ENCODE measurements at places on chromosomes 1 and 21.

- no peak for DNase-seq
Observed at GRCh38 chr21:42799516-42799915, 79.8 kb downstream of the WDR4 start.

- DNase-seq, result no peak
Observed at GRCh38 chr1:198667807-198668206, 29.0 kb downstream of the PTPRC start.

GRCh38 chr1:115299266-115299665 is 38.8 kb downstream of the NGF start:
- no peak for DNase-seq

DNA sequence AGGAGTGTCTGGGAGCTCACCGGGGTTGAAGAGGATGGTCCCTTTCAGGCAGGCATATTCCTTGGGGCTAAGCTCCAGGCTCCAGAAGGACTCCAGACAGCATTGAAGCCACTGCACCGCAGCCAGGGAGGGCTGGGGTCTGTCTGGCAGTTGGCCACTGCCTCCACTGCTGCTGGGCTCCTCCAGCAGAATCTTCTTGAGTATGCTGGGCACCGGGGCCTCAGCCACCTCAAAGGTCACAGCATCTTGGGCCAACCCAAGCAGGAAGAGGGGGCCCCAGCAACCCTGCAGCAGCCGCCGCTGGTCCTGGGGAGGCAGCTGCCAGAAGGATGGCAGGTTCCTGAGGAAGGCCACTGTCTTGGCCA is 404 bp downstream of the NR0B2 start:
- no peak for DNase-seq

DNA sequence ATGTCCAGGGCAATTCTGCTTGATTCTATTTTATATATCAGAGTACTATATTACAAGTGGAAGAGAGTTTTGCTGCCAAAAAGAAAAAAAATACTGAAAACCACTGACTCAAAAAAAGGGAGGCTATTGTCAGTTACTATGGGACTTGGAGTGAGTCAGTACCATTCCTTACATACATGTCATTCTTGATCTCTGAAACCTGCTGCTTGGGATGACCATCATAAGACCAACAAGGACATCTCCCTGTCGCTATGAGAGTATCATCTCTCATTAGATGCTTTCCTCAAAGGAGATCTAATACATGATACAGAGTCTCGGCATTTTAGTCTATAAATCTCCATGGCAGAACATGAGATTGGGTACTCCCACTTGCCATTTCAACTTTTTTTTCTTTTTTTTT is 11.8 kb upstream of the INPP5B start:
- DNase-seq, result no peak

- no peak for DNase-seq
Observed at GRCh38 chr21:44681861-44682579, at the start of gene KRTAP12-1. Gene KRTAP12-1, minus strand, starts transcription at chr21:44682163. Its CDS starts 40 bp downstream, at chr21:44682123.

DNA sequence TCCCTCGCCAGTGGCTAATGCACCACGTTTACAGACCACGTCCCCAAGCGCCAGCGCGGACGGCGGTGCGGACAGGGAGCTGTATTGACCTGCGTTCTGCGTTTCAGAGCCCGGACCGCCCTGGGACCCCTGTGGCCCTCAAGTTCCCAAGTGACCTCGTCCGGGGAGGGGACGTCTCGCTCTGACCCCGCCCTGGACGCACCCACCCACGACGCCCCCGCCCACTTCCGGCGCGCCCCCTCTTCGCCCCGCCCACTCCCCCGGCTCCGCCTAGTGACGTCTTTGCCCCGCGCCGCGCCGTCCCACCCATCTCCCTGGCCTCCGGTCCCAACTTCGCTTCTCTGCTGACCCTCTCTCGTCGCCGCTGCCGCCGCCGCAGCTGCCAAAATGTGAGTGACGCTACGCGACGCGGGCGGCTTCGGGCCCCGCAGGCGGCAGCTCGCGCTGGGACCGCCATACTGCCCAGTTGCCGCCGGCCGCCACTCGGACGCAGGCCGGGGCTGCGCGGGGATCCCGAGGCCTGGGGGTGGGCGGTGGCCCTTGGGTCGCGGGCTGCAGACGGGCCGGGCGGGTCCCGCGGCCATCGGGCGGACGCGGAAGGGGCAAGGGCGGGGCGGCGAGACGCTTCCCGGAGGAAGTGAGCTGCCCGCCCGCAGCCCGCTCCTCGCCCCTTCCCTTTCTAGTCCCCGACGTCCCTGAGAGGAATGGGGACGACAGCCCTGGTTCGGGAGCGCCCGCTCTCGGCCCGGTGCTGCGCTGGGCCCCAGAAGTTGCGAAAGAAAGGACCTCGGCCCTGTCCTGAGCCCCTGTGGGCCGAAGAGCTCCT is at the start of gene VAMP3:
TSS of gene VAMP3 (plus strand) at position 300 of the 826 bp plus-strand sequence. CDS start at position 388, 88 bp downstream.
- DNase-seq, result peak; percentile 95

DNA sequence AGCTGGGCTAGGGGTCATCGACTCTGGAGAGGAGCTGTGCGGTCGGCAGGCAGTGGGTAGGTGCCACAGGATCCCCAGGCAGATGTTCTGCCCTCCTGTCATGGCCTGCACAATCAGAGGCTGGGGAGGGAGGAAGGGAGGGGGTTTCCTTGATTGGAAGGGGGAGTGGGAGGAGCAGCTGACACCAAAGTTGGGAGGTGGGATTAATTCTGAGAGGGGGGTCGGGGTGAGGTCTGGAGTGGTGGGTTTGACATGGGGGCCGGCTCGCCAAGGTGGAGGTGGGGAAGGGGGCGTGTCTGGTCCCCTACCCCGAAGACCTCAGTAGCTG is 651 bp upstream of the HPCA start:
- no peak for DNase-seq

GRCh38 chr21:15560383-15561056 is 169.3 kb upstream of the USP25 start:
- DNase-seq, result no peak

DNA sequence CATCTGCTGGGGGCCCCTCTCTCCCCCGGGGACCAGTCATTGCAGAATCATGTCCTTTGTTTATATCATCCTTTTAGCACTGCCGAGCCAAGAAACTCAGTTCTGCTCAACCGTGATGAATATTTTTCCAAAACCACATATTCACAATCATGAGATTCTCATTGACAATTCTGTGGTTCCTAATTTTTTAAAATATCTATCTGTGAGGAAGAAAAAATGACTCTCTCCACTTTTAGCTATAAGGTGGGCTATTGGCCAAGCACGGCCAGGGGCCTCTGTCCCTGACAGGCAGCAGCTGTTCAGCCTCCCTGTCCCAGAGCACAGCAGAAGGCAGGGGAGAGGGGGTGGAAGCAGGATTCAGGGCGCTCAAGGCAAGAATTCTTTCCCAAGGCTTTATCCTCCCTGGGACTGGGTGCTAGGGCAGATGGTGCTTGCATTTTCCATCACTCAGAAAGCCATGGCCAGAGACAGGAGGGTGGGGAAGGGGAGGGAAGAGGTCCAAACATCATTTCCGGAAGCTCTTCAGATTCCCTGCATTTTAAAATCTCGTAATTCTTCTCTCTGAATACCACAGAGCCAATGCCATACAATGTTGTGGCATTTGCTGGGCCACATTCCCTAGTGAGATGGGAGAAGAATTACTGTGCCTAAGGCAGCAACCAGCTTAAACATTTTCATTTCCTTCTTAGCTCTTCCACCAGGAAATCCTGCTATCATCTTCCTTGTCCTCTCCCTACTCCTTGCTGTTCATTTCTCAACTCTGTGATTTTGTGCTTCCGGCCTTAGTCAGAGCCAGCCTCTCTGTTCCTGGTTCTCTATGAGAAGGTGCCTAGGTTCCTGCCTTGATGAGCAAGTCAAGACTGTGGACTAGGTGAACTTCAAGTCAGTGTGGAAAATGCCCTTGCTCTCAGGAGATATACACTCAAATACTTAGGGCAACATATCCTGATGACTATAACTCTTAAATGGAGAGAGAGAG is 60.3 kb downstream of the KCNJ6 start:
- DNase-seq, result no peak

- DNase-seq, result no peak
Observed at GRCh38 chr1:79197421-79197820, 190.9 kb upstream of the ADGRL4 start.

- peak; percentile 74 for DNase-seq
Observed at GRCh38 chr1:151165281-151165737, 393 bp downstream of the LYSMD1 start.

GRCh38 chr1:109307274-109308021 is 637 bp upstream of the MYBPHL start:
- DNase-seq, result no peak

- no peak for DNase-seq
Observed at GRCh38 chr1:59673573-59674450, 140.9 kb upstream of the HOOK1 start.

GRCh38 chr21:32733356-32733755 is 5.5 kb upstream of the SYNJ1 start:
- no peak for DNase-seq

DNA sequence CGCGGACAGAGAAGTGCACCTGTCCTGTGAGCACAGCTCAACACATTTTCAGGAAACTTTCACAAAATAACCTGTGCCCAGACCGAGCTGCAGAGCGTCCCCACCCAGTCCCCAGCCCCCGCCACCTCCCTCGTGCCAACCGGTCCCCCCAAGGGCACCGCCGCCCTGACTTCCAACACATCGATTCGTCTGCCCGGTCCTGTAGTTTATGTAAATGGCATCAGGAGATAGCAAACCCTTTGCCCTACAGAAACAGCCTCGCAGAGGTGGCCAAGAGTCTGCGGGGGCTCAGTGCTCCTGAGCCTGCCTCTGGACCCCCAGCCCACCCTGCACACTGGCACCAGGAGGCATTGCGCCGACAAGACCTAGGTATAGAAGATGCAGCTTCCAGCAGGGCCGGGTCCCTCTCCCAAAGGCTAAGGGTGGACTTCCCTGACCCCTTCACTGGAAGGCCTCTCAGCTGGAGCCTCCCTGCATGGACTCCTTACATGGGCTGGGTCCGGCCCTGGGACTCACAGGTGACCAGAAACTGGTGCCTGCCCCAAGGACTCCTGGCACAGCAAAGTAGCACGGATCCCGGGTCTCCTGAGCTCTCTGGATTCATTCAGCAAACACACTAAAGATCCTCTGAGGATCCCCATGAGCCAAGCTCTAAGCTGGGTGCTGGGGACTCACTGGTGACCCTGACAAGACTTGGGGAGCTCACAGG is 6.6 kb upstream of the PLEKHG5 start:
- no peak for DNase-seq

- no peak for DNase-seq
Observed at GRCh38 chr1:227913396-227913763, 34.4 kb downstream of the WNT9A start.

- DNase-seq, result no peak
Observed at GRCh38 chr1:224517171-224517570, 82.6 kb upstream of the WDR26 start.

DNA sequence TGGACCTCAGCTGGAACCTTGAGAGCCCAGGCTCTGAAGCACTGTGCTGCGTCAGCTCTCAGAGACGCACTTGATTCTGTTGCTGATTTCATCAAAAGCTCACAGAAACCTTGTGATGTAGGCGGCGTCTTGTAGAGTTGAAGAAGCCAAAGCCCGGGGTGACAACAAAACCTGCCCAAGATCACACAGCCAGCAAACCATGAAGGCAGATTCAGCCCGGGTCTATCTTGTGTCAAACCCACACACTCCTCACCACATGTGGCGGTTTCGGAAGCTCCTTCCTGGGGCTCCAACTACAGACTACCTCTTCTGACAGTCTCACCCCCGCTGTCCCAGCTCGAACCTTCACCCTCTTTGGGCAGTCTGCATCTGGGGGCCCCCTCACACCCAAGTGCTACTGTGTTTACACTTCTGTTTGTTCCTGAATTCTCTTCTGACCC is 50.4 kb downstream of the TENT5C start:
- no peak for DNase-seq

- DNase-seq, result no peak
Observed at GRCh38 chr1:209805341-209805781, 581 bp downstream of the IRF6 start.

GRCh38 chr1:216883518-216883917 is 160.3 kb upstream of the ESRRG start:
- no peak for DNase-seq

DNA sequence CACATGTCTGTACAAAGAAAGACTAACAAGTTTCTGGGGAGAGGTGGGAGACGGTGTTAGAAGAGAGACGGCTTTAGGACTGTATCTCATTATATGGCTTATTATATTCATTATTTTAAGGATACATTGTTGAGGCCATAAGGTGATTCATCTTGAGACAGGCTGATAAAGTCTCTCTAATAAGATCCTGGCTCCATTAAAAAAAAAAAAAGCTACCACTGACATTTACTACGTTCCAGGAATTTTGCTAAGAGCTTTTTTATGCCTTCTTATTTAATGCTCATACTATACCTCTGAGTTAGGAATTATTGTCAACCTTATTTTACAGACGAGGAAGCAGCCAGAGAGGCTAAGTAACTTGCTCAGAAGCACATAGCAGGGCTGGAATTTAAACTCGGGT is 173.7 kb downstream of the GABPA start:
- no peak for DNase-seq

DNA sequence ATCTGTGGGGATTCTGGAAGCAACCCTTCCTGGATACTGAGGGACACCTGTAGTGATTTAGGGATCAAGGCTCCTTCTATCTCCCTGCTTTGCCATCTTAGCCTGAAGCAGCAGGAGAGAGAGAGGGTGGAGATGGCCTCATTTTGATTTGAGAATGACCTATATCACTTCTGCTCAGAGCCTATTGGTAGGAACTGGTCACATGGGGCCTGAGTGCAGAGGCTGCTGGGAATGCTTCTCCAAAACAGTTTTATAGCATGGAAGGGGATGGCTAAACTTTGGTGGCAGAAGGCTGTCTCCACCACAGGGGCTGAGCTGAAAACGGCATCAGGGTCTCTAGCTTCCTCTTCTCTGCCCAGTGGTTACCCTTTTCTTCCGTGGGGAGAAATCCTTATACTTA is 105.8 kb downstream of the TBX19 start:
- DNase-seq, result no peak

Data from right forelimb (tissue), 1 donor.